Large intestine (tissue), 12 donors: ENCODE measurements at places on chromosomes 3 and 15. TPM values are rescaled to one million over a fixed set of nuclear protein-coding genes. Genes with fewer than 3 reads are reported as not detected.

- no peaks in the 10 kb centered on the region for H3K27me3 ChIP-seq
- H3K4me3 ChIP-seq = no peak overlapping the region
- DNase-seq = no peak
- H3K27ac ChIP-seq = no peak overlapping the region
These were observed 229.2 kb upstream of the ZPLD1 start for GRCh38 chr3:102205647-102206046.

DNA sequence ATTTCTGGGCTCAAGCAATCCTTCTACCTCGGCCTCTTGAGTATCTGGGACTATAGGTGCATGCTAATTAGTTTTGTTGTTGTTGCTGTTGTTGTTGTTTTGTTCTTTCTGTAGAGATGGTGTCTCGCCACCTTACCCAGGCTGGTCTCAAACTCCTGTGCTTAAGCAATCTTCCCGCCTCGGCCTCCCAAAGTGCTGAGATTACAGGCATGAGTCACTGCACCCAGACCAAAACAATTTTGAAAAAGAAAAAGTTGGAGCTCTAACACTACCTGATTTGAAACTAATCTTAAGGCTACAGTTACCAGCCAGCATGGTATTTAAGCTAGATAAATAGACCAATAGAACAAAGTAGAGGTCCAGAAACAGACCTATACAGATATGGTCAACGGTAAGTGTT is 29.8 kb downstream of the KPNA1 start:
- peaks cover 5% of the 10 kb centered on the region for H3K36me3 ChIP-seq
- H3K4me3 ChIP-seq = no peak overlapping the region
- DNase-seq = no peak
- no peak overlapping the region for H3K27ac ChIP-seq
- no peaks in the 10 kb centered on the region for H3K4me1 ChIP-seq

DNA sequence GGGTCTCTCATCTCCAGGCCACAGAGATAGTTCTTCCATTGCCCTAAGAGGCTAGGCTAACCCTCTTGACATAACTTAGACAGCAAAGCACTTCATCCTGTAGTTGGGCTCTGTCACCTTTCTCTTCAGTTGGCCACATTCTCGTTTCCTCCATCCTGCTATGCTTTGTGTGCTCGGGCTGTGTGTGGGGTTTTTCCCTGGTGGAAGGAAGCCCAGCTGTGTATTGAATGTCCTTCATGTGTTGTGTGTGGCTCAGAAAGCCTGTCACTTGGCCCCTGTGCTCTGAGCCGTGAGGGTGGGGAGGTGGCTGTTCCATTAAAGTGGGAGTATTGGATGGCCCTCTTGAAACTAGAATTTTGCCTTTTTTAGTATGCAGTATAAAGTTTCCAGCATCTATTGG is 8.8 kb upstream of the EXOG start:
- H3K36me3 ChIP-seq = peaks cover 42% of the 10 kb centered on the region
- H3K4me3 ChIP-seq = no peak overlapping the region
- no peaks in the 10 kb centered on the region for H3K27me3 ChIP-seq

GRCh38 chr3:192022412-192022811 is 561.4 kb downstream of the PYDC2 start:
- H3K4me1 ChIP-seq = no peaks in the 10 kb centered on the region
- no peak for DNase-seq
- no peaks in the 10 kb centered on the region for H3K27me3 ChIP-seq
- H3K36me3 ChIP-seq = no peaks in the 10 kb centered on the region

ITIH1 gene
- 1.6 TPM for polyA plus RNA-seq

SI gene
- polyA plus RNA-seq = 722 TPM

PLA2G4E gene
- 0.43 TPM for polyA plus RNA-seq

DNA sequence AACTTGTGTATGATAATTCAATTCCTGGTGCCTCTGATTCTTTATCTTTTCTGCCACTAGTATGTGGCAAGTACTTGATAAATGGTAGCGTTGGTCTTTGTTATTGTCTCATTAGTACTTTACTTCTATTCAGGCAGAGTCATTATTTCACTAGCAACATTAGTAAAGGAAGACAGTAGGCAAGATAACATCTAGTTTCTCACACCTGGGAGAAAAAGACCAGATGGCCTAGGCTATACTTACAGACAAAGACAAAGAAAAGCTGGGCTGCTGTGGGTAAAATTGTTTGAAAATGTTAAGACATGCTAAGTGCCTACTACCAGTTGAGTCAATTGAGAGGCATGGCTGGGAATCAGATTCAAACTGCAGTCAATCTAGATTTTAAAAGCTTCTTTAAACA is 198.7 kb upstream of the CMC1 start:
- no peaks in the 10 kb centered on the region for H3K4me1 ChIP-seq
- no peak overlapping the region for H3K27ac ChIP-seq
- no peaks in the 10 kb centered on the region for H3K36me3 ChIP-seq
- DNase-seq = no peak
- H3K4me3 ChIP-seq = no peak overlapping the region
